Left hindlimb (tissue), 1 donor: ENCODE measurements at places on chromosomes 1 and 21.
A peak's percentile ranks its signal among the peaks of the same experiment; 100 is the strongest.

DNA sequence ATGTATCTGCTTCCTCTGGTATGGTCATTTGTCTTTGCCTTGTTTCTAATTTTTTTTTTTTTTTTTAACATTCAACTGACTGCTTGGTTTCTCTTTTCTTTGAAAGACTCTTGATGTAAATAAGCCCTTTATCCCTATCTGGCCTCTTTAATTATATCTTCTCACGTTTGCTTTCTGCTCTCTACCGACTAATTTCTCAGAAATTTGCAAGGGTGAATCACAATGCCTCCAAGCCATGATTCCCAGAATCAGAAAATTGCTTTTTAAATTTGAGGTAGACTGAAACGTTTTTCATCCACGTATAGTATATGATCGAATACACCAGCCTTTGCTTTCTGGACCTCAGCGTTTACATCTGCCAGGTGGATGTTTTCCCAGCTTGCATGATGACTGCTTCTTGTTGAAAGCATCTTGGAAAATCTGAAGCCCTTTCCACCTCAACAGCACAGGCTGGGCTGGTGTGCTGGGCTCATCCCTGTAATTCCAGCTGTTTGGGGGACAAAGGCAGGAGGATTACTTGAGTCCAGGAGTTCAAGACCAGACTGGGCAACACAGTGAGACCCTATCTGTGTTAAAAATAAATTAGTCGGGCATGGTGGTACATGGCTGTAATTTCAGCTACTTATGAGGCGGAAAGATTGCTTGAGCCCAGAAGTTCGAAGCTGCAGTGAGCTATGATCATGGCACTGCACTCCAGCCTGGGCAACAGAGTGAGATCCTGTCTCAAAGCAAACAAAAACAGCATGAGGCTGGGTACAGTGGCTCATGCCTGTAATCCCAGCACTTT, 35.0 kb upstream of the GPR137B start:
- no peak for DNase-seq

- no peak for DNase-seq
Measured at GRCh38 chr21:25441835-25442234, 165.4 kb downstream of the MRPL39 start.

- no peak for DNase-seq
Measured at GRCh38 chr21:34910396-34910795, 138.7 kb downstream of the RUNX1 start.

GRCh38 chr1:189522441-189522840, 955.2 kb downstream of the BRINP3 start:
- no peak for DNase-seq

GRCh38 chr1:82141390-82141789, 340.7 kb downstream of the ADGRL2 start:
- DNase-seq: no peak

- DNase-seq: no peak
Measured at GRCh38 chr1:108327534-108328466, 83.9 kb upstream of the NBPF4 start.

- DNase-seq: no peak
Measured at GRCh38 chr1:157597959-157598667, at the start of gene FCRL4. TSS of gene FCRL4 (minus strand) at chr1:157598085. CDS start at chr1:157597944, 141 bp downstream.

DNA sequence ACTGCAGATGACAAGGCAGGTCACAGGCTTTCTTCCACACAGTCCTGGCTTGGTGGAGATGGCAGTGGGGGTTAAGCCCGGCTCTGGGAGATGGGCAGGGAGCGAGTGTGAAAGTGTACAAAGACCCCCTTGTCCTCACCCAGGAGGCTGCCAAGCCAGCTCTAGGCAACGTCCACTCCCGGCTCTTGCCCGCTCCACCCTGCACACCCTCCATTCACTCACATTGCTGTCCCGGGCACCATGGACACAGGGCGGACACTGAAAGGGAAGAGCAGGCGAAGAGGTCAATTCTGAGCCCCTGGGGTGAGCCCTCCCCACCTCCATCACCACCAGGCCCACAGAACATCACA, 8.9 kb downstream of the COL16A1 start:
- DNase-seq: peak; percentile 64

- DNase-seq: no peak
Measured at GRCh38 chr1:117657031-117657430, 51.2 kb downstream of the TENT5C start.

GRCh38 chr1:53348486-53349368, 20.9 kb upstream of the LRP8 start:
- no peak for DNase-seq

DNA sequence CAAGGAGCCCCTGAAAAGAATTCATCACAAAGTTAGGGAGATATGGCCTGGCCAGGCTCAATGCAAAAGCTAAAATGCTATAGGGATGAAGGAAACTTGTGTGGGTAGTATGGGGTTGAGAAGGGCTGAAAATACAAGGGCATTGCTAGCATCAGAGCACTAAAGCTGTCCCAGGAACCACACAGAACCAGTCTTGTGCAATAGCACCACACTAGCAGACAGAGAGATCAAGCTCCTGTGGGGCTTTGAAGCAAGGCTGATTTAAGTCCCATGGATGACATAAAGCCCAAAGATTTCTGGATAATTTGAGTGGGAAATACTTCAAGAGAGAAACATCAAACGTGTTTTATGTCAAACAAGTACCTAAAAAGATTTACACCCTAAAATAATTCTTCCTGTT, 97.1 kb downstream of the VAV3 start:
- DNase-seq: no peak

- no peak for DNase-seq
Measured at GRCh38 chr1:201476670-201477344, 7.8 kb upstream of the PHLDA3 start.

DNA sequence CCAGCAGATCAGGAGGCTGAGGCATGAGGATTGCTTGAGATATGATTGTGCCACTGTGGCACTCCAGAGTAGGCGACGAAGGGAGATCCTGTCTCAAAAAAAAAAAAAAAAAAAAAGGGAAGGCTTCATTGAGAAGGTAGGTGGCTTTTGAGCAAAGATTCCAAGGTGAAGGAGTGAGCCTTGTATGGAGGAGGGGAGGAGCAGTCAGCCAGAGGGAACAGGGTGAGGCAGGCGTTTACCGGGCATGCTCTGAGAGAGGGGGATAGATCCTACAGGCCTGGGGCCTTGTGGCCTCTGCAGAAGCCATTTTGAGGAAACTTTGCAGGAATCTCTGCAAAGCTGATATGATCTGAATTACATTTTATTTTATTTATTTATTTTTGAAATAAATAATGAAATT, 5.1 kb upstream of the HDAC1 start:
- DNase-seq: no peak

DNA sequence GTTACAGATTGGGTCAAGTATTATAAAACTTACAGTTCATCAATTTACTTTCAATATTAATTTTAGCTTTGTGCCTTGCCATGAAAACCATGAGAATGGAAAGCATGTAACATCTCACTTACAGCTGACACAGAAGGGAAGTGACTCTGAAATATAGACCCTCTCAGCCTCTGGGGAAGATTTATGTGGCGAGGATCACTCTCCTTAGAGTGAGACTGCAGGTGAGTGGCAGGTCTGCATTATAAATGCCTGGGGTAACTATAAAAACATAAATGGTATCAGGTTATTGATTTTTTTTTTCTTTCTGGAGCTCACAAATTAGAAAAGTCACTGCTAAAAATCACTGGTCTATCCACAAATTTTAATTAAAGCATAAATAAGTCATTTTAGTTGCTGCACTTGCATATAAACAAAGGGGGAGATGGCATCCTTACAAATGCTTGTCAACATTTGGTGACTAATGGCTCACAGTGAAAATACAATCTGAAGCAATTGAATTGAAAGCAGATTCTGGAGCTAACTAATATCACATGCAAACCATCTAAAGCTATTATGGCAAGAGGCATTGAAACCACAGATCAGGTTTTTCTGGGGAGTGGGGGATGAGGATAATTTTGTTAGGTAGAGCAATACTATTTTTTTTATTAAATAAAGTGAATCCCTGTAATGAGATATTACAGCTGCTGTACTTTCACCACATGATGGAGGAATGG, 200.9 kb downstream of the TM2D1 start:
- DNase-seq: no peak

- DNase-seq: peak; percentile 70
Measured at GRCh38 chr1:66752000-66752592, at the start of gene DYNLT5. TSS of gene DYNLT5 (plus strand) at chr1:66752459. CDS start at chr1:66754659, 2,200 bp downstream.

DNA sequence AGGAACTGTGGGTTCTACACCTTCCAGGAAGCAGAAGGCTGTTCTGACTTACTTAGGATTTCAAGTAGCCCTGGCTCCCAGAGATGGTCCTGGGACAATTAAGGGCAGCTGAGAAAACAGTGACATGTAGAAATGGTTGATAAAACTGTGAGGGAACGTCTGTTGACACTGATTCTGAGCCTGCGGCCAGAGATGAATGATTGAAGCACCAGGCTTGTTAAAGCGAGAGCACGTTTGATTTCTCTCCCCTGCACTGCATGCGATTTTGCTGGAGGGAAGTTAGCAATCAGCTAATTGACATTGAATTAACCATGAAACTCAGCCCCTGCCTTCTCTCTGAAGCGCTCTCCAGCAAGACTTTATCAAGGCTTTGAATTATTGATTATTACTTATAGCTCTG, 29.9 kb upstream of the POU3F1 start:
- no peak for DNase-seq

GRCh38 chr1:183291802-183292514, 105.9 kb downstream of the LAMC2 start:
- peak; percentile 78 for DNase-seq

- DNase-seq: no peak
Measured at GRCh38 chr1:165490175-165490574, 45.2 kb upstream of the RXRG start.
